ENCODE measurements at places on chromosomes 12 and 14.

DNA sequence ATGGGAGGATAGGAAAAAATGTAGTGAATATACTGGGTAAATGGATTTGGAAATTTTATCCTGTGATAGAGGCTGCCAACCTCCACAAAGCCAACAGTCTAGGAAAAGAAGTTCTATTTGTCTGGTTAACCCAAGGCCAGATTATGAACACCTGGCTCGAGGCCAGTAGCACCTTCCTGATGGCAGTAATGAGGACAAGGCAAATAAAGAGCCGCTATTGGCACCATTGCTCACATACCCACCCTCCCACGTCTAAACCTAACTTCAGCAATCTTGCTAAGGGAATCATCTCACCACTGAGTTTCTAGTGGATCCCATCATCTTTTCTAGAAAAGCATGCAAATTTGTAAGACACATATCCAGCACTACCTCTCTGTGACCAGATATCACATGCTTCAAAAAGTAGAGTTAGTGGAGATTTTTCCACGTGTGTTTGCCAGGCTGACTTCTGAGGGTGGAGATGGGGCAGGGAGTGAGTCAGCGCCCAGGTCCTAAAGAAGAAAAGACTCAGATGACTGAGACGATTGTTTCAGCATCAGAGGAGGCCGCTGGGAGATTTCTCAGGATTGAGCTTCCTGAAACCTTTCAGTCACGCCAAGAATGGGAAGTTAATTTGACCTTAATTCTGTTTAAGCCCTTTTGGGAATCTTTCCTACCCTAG, 362.9 kb downstream of the EMP1 start:
- no peak for DNase-seq

DNA sequence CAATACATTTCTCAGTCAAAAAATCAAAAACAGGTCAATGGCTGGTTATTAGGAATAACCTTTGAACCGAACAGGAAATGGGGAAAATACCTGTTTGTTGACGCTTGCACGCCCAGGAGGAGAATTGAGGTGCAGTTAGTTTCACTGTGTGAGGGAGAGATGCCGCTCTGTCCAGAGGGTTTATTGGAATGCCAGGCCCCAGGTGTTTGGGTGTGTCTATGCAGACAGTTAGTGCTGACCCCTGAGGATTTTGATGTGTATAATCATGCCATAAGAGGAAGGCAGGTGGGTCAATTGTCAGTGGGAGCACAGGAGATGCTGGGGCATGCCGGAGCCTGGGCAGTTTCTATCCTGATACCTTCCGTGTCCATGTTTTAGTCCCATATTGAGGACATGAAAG, 100.8 kb upstream of the DIO3 start:
- no peak for DNase-seq

- DNase-seq: no peak
Measured at GRCh38 chr12:31491841-31492598, 98.9 kb downstream of the DENND5B start.

GRCh38 chr14:34347683-34348082, 114.4 kb downstream of the SPTSSA start:
- DNase-seq: no peak

DNA sequence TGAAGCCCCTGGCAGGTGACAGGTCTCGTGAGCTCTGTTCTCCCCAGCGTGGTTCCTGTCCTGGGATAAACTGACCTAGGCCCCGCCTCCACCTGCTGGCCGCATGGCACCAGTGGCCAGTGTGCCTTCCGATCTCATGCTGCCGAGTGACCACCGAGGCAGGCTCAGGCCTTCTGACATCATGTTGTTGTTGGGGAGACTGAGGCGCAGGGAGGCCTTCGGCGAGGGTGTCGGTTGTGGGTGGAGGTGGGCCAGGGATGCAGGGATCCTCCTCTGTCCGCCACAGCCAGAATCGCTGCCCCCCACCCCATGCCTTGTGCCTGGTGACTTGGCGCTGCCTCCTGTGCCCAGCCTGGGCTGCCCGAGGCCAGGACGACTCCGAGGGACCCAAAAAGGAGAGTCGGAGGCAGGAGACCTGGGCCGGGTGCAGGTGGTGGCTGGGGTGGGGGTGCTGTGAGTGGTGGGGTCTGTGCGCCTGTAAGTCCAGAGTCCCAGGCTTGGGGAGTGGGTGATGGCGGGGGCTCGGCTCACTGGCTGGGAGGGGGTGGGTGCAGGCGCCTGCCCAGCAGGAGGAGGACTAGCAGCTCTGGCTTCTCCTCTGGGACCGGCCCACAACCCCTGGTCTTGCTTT, 24.3 kb downstream of the ASPG start:
- DNase-seq: no peak

GRCh38 chr12:95653771-95654546, 102.7 kb upstream of the USP44 start:
- no peak for DNase-seq

DNA sequence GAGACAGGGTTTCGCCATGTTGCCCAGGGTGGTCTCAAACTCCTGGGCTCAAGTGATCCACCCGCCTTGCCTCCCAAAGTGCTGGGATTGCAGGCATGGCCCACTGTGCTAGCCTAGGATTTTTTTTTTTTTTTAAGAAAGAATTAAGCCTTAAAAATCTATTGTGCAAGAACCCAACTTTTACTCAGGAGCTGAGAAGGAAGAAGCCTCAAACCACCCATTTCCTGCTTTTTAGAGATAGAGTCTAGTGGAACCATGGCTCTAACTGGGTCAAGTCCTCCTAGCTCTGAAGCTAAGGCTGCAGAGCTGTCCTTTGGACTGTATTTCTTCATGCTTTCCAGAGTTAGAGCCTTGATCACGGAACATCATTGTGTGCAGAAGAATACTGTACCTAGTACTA, 1.3 kb upstream of the TSFM start:
- no peak for DNase-seq

GRCh38 chr12:91918431-91918830, 227.2 kb downstream of the BTG1 start:
- DNase-seq: no peak

DNA sequence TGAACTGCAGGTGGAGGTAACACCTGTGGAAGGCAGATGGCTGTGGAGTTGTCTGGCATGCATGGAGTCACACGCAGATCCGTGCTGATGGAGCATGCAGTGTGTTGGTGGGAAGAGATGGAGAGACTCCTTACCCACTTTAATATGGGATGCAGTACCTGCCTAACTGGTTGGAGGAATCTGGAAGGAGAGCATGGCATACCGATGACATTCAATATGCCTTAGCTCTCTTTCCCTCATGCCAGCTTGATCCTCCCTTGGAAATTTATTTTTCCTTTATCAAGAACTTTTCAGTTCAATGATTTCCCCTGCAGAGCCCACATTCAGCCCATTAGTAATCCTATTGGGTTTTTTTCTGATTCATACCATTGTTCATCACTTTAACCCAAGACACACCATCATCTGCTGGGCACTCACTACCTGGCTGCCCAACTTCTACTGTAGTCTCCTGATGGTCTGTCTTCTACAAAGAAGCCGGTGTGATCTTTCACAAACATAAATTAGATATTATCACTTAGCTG, 25.9 kb upstream of the NR2C1 start:
- DNase-seq: no peak

GRCh38 chr14:41830714-41831406, 224.2 kb downstream of the LRFN5 start:
- no peak for DNase-seq

DNA sequence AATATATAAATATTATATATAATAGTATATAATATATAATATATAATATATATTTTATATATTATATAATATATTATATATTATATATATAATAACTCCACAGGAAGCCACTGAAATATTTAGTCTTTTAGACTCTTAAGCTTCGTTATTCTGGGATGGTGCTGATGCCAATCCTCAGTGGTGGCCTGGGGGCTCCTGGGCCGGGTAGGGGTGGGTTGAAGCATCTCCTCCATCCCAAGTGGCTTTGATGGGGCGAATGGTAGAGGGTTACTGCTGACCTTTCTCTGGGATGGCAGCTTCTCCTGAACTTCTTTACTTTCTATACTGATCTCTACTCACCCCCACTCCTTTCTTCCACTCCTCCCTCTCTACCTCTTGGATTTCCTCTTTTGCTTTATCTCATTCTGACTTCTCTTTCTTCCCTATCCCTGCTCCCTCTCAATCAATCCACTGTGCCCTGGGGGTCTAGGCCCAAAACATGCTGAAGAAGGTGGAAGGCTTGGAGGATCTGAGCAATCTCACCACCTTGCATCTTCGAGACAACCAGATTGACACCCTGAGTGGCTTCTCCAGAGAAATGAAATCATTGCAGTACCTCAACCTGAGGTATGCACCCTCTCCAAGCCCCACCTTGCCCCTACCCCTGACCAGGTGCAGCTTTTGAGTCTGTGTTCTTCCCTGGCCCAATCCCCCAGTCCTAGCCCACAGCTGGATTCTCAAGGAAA, 4.8 kb upstream of the ENO2 start:
- DNase-seq: no peak
